ENCODE measurements at places on chromosomes 4 and X. TPM values are rescaled to one million over a fixed set of nuclear protein-coding genes. Genes with fewer than 3 reads are reported as not detected.

C1QTNF7 gene
- total RNA-seq, result 1.5 TPM

KLHL13 gene
- 22.5 TPM for total RNA-seq

FRG1 gene
- total RNA-seq, result 30.3 TPM

GAGE12H gene
- total RNA-seq, result not detected

NAA11 gene
- total RNA-seq, result not detected

APELA gene
- total RNA-seq, result not detected

COL25A1 gene
- total RNA-seq, result under 0.01 TPM

BEX1 gene
- total RNA-seq, result not detected
